GM23248 (cell line): ENCODE measurements at places on chromosomes 7 and 10.

DNA sequence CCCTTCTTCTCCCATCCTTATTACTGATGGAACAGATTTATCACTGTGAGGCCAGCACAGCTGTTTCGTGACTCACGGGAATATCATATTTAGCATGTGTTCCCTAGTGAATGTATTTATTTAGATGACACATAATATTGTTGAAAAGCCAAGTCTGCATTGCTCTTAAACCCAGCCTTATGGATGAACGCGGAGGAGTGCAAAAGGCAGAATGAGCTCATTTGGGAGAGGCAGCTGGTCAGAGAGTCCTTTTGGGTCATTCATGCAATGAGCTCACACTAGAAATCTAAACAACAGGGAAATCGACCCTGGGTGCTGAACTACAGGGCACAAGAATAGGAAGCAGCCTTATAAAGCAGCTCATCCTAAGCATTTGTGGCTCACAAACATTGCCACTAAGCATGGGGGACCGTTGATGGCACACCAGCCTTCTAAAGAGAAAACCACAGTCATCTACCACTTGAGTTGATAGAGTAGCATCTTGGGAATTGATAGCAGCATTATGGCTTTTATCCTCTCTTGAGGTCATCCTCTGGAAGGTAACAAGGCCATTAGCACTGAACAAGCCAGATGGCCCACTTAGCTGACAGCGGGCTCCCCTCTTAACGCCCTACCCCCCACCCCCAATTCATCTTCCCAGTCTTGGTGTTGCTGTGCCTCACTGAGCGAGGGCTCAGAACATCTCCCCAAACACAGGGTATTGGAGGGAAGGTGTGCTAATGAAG lies 32.9 kb upstream of the SDK1 start:
- peak; percentile 67 for DNase-seq

- DNase-seq: peak; percentile 36
Measured at GRCh38 chr10:58590924-58591323, 78.3 kb downstream of the BICC1 start.

DNA sequence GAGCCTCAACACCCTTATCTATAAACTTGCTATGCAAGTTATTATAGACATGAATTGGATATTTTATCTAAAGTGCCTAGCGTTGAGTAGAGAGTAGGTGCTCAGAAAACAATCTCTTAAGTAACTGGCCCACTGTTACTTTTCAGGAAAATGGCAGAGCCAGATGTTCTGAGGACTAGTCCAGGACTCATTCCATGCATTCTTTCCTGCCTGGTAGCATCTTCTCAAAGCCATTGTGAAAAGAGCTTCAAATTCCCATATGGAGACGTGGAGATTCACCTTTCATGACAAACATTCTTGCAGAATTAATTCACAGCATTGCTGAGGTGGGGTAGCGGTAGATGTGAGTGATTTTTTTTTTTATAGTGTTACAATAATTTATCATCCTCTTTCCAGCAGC lies 35.9 kb upstream of the ITPRID1 start:
- DNase-seq: no peak

DNA sequence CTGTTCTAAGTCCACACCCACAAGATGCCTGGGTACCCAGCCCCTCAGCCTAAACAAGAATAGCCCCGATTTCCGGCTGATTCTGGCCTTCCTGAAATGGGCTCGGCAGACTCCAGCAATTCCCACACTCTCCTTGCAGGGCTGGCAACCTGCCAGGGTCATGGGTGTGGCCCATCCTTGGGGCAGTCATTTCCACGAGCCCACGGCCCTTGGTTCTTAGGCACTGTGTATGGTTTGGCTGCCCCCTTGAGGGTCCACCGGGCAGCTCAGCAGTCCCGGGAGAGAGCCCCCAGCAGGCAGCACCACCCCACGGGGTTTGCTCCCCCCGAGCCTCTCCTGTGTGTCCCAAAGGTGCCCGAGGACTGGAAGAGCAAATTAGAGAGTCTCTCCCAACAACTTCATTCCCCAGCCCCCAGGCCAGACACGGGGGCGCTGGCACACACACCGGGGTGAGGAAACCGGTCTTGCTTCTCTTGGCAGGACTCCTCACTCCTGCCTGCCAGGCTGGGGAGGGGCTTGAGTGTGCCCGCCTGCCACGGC lies 142.2 kb downstream of the EMX2 start:
- DNase-seq: peak; percentile 83

GRCh38 chr7:151599401-151600227 lies 79.9 kb upstream of the RHEB start:
- peak; percentile 95 for DNase-seq

DNA sequence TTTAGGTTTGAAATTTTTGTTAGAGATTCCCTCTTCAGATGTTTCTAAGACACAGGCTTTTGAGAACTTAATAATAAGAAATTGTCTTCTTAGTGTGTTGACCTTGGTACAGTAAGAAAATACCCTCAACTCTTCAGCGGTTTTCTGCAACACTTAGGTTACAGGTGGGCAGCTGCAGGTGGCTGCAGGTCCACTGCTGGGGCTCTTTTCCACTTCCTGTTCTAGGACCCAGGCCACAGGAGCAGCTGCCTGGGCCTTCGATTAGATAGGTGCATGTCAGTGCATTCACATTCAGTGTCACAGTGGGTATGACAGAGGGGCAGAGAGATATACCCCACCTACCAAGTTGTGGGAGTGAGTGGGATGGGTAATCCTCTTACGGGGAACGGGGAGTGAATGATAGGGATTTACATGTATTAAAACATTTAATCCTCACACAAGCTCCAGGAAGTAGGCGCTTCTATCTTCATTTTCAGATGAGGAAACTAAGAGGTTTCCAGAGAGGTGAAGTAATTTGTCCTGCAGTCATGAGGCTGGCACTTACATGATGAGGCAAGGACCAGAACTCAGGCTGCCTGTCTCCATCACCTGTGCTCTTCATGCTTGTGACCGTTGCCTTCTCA lies 20.2 kb upstream of the SUV39H2 start:
- DNase-seq: no peak
